ENCODE measurements at places on chromosomes 16 and 17.

DNA sequence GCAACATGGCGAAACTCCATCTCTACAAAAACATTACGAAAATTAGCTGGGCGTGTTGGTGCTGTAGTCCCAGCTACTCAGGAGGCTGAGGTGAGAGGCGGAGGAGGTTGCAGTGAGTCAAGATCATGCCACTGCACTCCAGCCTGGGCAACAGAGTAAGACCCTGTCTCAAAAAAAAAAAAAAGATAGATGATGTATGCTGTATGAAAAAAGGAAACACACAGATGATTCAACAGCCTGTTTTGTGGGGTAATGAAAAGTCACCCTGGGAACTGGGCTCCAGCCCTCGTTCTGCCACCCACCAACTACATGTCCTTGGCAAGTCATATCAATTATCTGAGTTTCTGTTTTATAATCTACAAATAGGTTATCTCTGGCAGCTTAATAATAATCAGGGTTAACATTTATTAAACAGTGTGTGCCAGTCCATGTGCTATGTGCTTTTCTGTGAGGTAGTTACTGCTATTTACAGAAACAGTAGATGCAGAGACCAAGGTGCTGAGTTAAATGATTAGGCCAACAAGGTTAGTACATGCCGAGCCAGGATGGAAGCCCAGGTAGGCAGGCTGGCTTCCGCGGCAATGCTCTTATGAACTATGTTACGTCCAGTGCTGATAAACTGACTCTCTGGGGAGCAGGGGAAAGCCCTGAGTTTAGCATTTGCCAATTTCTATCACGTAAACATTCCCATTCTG is 1.1 kb downstream of the G6PC1 start:
- no peak for DNase-seq

DNA sequence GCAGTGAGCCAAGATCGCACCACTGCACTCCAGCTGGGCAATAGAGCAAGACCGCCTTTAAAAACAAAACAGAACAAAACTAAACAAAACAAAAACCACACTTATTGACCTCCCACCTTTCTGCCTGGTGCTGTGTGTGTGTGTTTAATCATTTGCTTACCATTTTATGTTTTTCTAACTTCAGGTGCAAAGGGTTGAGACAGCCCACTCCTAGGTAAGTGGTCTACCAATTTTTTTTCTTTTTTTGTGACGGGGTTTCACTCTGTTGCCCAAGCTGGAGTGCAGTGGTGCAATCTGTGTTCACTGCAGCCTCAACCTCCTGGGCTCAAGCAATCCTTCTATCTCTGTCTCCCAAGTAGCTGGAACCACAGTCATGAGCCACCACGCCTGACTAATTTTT is 65.8 kb downstream of the SALL1 start:
- DNase-seq: no peak

DNA sequence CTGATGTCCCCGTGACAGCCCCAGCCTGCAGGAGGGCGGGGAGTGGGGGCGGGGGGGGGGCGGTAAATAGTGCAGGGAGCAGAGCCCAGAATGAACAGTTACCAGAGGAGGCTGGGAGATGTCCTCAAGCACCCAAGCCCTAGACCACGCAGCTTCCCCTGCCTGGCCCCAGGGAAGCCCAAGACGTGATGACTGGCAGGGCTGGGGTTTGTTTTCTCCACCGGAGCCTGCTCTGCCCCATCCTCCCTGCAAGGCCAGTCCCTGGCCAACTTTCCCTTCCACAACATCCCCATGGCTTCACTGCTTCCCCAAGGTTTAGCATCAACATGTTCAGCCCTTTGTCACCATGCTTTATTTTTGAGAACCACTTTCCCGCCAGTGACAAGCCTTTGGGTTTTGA is 1.4 kb upstream of the BEAN1 start:
- DNase-seq: no peak

DNA sequence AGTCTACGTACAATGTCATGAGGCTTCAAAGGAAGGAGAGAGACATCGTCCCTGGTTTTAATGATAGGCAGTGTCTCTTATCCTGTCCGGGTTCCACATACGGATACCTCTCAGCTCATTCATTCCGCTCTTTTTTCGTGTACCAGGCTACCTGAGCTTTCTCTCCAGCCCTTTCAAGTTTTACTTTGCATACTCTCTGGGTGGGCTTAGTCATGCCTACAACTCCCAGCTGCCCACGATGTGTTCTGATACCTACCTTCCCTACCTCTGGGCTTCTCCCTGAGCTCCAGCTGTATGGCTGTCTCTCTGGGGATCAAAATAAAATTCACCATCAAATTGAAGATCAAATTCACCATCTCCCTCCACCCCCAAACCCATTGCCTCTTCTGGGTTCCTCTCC is 354.0 kb upstream of the EEF2KMT start:
- DNase-seq: no peak

DNA sequence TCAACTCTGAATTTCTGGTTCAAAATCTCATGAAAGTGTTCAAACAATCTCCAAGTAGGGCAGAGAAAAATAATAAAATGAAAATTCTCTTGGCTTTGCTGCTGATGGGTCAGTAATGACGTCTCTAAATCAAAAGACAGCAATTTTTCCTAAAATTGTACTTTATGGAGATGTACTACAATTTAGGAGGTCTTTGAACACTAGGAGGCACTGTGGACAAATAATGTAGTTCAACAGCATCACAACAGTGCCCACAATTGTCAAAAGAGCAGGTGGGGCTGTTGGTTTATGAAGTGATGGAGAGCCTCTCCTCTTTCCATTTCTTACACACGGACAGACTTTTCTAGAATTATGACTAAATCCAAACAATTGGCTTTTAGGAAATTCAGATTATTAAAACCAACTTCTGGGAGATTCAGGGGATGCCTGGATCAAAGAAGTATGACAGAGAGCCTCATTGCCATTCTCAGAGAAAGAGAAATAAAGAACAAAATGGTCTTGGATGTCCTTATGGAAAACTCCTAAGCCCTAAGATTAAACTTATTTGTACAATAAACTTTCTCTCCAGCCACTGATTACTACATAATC is 23.8 kb downstream of the EZH1 start:
- DNase-seq: peak; percentile 87

GRCh38 chr16:86458149-86458777 is 52.1 kb upstream of the FOXF1 start:
- DNase-seq: no peak

GRCh38 chr17:40450175-40450574 is 6.9 kb downstream of the IGFBP4 start:
- DNase-seq: peak; percentile 67

- no peak for DNase-seq
Measured at GRCh38 chr17:83146347-83146746, 66.9 kb downstream of the METRNL start.

DNA sequence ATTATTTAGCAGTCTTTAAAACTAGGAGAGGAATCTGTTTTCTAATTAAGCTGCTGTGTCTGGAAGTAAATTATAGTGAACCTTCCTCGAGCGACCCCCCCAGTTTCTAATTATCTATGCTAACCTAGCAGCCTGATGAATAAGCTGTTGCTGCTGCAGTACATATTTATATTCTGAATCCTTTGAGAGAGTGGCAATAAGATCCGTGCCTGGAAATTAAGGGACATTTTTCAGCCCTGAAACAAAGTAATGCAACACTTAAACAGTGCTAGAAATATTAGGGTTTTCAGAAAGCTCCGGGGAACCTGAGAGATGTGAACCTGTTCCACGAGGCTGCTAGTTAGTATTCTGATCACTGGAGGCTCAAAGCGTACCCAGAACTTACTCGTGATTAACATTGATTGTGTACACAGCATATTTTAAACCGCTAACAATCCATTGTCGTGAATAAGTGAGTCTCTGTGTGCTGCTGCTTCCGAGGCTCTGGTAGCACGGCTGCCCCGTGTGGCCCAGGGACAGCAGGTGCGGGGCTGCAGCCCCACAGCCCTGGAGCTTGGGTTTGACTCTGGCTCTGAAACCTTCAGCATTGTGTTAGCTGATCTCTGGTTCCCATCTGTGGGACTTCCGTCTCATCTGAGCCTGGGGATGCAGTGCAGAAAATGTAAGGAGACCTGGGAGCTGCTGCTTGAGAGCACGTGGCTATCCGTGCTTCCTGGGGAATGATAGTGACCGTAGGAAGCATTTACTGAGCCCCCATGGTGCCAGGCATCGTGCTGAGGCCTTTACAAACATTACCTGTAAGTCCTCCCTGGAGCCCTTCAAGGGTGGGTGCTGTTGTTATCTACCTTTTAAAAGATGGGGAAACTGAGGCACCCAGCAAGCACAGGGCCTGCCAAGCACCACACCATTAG is 190.9 kb upstream of the CHMP6 start:
- DNase-seq: no peak

DNA sequence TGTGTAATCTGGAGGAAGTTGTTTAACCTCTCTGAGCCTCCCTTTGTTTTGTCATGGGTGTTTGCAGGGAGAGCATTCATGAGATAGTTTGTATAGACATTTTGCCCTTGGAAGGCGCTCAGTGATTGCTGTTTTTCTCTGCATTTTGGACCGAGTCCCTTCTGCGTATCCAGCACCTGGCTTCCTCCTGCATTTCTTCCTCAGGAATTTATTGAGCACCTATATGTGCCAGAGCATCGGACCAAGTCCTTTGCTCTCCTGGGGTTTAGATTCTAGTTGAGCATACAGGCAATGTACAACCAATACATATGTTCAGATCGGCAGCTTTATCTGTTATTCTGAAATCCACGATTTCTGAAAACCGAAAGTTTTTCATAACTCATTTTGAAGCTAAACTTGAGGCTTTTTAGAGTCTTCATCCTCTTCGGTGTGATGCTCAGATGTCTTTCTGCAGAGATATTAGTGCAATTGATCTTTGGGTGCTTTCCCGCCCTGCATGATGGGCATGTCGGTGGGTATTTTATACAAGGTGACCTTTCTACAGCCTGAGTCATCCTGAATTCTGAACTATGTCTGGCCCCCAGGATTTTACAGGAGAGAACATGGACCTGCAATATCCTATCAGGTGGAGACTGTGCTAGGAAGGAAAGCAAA is 4.1 kb downstream of the IL4R start:
- DNase-seq: no peak

DNA sequence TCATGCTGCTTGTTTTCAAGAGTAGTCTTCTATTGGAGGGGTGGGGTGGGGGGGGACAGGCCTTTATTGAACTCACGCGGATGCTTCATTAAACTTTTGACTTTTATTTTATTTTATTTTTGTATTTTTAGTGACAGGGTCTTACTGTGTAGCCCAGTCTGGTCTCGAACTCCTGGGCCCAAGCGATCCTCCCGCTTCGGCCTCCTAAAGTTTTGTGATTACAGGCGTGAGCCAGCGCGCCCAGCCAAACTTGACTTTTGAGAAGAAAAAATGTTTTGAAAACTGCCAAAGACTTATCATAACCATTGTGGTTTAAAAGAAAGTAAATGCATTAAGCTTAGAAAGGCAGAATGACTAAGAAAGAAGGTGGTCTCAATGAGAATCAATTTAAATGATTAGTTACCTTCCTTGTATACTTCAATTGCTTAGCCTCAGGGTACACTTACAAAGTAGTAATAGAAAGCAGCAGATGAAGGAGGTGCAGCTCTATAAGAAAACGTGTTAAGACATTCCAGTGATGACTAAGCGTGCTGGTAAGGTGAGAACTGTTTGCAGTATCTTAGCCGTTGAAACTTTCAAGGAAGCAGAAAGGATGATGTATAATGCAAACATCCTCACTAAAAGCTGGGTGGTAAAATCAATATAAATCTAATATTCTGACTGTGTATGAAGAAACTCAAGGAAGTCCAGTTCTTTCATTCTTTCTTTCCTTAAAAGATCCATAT is 1.2 kb downstream of the AP2B1 start:
- DNase-seq: no peak

- no peak for DNase-seq
Measured at GRCh38 chr17:78904371-78904770, 1.4 kb upstream of the CEP295NL start.

- no peak for DNase-seq
Measured at GRCh38 chr16:11099672-11100205, 155.4 kb downstream of the CLEC16A start.
